Stimulated activated CD8-positive, alpha-beta memory T cell treated with anti-CD3 and anti-CD28 coated beads, Interleukin-15, amount 100 ng/mL, for 48 hours (primary cell): ENCODE measurements at places on chromosomes 16 and 17.

DNA sequence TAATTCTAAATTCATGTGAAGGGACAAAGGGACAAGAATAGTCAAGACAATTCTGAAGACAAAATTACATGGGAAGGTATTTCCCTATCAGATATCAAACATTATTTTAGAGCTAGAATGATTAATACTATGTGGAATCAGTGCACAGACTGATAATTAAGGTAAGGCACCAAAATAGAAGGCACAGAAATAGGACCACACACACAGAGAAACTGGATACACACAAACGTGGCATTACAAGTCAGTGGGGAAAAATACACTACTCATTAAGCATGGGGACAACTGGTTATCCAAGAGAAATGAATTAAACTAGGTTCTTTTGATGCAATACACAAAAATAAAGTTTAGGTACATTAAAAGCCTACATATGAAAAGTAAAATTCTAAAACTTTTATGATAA, 132.8 kb upstream of the NETO2 start:
- no peak for DNase-seq

- no peak for DNase-seq
Measured at GRCh38 chr16:3029491-3030221, 5.8 kb downstream of the THOC6 start.

DNA sequence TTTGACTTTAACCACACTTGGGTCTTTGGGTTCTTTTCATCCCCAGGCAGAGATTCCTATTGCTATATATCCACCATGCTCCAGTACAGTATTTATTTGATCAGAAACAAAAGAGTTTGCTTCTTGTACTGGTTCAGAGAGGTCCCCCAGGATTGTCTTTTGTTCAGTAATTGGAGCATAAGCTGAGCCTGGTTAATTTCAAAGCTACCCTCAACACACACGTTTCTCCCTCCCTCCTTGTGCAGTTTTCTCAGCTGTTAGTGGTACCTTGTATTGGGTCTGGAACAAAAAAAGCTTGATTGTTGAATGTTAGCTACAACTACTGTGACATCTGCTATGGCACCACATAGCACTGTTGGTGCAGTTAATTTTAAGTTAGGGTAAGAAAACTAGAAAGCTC, 50.0 kb downstream of the NUP93 start:
- no peak for DNase-seq

DNA sequence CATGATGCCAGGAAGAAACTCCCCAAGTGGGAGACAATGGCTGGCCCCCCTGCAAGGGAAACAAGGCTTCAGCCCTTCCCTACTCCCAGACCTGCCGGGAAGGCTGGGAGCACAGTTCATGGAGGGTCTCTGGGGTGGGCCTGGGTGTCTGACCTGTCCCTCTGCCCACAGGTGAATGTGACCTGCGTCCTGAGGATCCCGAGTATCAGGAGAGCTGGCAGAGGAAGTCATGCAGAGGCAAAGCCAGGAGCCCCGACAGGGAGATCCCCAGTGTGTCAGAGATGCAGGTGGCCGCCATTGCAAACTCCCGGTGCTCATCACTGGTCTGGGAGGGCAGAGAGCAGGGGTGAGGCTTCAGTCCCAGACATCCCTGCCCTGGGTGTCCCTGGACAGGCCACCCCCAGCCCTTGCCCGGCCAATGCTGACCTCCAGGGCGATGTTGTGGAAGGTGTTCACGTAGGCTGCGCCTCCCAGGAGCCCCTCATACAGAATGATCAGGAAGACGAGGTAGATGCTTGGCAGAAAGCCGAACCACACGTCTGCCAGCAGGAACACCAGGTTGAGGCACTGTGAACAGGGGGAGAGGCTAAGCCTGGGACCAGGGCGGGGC, 5.3 kb upstream of the NPIPB7 start:
- no peak for DNase-seq

- no peak for DNase-seq
Measured at GRCh38 chr16:28880955-28881354, 2.7 kb downstream of the ATP2A1 start.

DNA sequence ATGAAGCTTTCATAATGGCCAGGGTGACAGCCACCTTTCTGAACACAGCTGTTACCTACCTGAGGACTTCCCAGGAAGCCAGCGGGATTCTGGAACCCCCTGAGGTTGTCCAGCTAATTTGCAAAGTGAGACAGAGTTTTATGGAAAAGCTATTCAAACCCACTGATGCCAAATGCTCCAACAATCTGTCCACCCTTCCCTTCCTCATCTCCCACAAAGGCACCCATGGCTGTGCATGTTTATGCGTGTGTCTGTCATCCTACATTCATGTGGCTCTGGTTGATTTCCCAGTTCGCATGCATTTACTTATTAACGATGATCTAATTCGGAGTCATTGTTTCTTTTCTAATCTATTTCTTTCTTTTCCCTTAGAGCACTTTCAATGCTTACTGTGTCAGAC, 217.1 kb downstream of the SLC39A11 start:
- no peak for DNase-seq

- DNase-seq, result no peak
Measured at GRCh38 chr16:79150151-79150550, 450.4 kb downstream of the MAF start.

DNA sequence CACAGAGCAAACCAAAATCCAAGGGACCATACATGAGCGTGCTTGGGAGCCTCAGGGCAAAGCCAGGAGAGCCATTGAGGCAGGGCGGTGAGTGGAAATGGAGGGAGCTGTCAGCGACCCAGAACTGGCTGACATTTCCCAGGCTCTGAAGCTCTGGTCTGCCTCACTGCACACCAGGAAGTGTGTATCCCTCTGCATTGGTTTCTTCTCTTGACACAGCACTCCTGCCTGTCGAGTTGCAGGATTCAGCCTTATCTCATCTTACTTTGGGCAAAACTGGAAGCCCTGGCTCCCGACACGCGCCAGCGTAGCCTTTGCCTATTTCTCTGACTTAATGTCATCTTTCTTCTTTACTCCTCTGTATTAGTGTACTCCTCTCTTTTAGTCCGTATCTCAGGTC, 144.7 kb upstream of the HS3ST3A1 start:
- DNase-seq, result no peak

DNA sequence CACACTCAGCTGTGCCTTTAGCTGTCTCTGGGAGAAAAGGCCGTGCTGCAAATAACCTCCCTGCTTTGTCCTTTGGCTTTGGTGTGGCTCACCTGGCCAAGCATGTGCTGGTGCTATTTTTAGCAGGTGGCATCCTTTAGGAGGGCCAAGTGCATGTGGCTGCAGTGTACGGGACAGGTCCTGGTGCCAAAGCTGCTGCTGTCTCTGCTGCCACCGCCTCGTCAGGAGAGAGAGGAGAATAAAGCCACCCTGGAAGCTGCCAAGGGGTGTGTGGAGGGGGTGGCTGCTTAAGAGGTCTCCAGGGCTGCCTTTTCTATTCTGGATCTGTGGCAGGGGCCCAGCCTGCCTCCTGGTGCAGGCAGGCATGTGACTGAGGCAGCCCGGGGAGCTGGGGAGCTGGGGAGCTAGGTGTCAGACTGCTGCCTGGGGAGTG, 6.2 kb downstream of the AKAP1 start:
- DNase-seq, result no peak

GRCh38 chr17:44187131-44187899, 543 bp downstream of the TMUB2 start:
- no peak for DNase-seq

DNA sequence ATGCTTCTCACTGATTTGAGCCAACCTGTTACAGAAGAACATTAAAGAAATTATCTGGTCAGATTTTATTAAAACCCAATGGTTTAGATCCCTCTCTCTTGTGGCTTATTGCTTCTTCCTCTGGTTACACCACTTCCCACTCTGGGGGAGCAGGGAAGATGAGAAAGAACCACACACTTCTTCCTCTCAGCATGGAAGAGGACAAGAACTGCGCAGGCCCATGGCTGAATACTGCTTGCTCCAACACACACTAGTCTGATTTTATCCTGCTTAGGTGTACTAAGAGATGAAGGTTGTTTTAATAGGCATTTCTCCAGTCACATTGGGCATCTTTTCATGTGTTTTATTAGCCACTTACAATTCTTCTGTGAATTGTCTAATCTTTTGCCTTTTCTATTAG, 27.6 kb downstream of the MAP3K3 start:
- DNase-seq, result no peak

GRCh38 chr16:74431516-74431915, 10.2 kb upstream of the CLEC18B start:
- no peak for DNase-seq

DNA sequence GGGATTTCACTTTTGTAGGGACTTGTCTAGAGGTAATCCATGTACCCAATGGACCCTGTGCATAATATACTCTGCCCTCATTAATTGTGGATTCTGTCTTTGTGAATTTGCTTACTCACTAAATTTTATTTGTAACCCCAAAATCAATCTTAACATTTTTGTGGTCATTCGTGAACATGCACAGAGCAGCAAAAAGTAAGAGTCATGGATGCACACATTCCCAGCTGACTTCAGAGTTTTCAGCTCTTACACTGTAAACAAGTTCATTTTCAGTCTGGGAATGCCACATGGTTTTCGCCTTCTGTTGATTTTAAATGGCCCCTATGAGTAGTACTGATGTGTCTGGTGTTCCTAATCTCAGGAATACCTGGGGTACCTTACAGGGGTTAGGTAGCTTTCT, 24.3 kb downstream of the TAC4 start:
- DNase-seq, result no peak

DNA sequence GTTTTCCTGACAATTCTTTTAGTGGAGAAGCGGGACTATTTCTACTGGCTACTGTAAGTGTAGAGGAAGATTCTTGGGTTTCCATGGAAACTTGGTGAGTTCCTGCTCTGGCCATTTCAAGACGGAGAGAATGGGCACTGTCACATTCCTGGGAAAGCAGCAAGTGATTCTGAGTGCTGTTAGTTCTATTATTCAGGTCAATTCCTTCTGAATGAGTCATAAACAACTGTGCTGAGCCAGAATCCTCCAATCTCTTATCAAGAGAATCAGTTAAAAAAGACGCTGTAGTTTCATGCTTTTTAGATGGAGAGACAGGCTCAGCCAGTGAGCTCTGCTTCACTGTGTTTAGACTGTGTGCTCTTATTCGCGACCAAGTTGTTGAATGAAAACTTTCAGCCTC, 19.6 kb downstream of the AKAP10 start:
- no peak for DNase-seq

- DNase-seq, result no peak
Measured at GRCh38 chr17:29158488-29159275, 21.5 kb downstream of the MYO18A start.

- no peak for DNase-seq
Measured at GRCh38 chr17:80913928-80914821, 77.5 kb upstream of the CHMP6 start.

DNA sequence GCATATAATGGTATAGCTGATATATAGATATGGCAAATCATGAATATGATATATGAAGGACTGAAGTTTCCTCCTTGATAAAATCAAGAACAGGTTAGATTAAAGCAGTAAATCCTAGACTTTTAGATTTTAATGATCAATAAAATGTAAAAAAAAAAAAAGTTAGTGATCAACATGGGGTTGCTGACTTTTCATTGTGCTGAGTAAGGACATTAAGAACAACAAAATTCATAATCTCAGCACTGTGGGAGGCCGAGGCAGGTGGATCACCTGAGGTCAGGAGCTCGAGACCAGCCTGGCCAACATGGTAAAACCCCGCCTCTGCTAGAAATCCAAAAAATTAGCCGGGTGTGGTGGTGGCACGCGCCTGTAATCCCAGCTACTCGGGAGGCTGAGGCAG, 10.4 kb upstream of the CHD3 start:
- no peak for DNase-seq

DNA sequence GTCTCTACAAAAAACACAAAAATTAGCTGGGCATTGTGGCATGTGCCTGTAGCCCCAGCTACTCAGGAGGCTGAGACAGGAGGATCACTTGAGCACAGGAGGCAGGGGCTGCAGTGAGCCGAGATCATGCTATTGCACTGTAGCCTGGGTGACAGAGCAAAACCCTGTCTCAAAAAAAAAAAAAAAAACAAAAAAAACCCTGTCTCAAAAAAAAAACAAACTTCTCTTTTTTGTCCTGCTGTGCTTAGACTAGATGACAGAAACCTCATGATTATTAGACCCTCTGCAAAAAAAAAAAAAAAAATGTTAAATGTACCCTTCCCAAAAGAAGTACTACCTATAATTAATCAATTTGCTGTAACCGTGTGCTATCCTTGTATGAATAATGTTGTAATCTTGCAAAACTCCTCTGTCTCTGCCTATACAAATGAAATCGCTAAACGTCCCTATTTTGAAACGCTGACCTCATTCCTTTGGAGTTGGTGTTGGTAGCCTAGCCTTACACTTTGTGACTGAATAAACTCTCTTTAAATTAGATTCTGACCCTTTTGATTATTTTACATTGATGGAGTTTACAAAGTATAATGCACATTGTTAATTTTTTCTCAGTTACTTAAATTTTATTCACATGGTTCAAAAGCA, 13.6 kb upstream of the DHRS7B start:
- no peak for DNase-seq

GRCh38 chr17:73224663-73225305, 31.9 kb downstream of the COG1 start:
- no peak for DNase-seq

- DNase-seq, result no peak
Measured at GRCh38 chr17:15307710-15308111, 33.7 kb downstream of the TEKT3 start.

GRCh38 chr16:23734176-23734893, 20.5 kb upstream of the CHP2 start:
- no peak for DNase-seq

DNA sequence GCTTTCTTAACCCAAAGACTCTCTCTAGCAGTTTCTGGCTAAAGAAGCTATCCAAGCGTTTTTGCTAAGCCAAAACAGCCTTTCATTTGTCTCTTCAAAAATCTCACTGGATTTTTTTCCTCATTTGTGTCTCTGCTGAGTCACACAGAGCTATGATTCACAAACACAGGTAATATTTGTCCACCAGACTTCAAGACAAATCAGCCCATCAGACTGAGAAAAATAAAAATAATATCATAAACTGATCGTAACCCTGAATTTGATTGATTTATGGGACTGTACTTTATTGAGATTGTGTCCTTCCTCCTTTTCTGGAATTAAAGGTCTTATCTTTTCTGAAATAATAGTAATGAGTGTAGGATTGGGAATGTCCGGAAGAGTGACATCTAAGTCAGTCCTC, 25.8 kb downstream of the TRIM16 start:
- no peak for DNase-seq

- DNase-seq, result no peak
Measured at GRCh38 chr16:76428858-76429257, 151.7 kb downstream of the CNTNAP4 start.
